ENCODE measurements at places on chromosomes 11 and 22.

DNA sequence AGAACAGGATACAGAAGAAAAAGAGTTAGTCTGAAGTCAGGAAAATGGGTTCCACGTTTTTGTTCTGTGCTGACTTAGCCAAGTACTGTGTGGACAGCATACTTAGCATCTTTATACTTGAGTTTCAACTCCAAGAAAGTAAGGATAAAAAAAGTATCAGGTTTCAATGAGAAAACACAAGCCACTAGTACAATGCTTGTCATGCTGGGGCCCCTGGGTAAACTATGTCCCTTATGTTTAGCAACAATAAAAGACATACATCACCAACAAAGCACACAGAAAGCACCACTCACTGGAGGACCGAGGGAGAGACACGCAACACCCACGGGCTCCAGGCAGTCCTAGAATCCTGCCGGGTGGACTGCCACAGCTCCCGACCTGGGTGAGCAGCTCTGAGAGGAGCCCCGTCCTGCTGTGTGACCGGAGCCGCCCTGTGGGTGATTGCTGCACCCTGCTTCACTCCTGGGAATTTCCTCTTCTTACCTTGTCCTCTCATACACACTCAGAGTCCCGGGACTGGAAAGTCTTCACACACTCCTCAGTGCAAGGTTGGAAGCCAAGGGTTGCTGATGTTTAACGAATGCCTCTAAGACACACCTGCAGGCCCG, 890.5 kb downstream of the BRD1 start:
- DNase-seq = no peak

GRCh38 chr11:79219186-79220045, 221.4 kb downstream of the TENM4 start:
- DNase-seq = no peak

GRCh38 chr11:3970108-3970507, 114.6 kb downstream of the STIM1 start:
- DNase-seq = no peak

DNA sequence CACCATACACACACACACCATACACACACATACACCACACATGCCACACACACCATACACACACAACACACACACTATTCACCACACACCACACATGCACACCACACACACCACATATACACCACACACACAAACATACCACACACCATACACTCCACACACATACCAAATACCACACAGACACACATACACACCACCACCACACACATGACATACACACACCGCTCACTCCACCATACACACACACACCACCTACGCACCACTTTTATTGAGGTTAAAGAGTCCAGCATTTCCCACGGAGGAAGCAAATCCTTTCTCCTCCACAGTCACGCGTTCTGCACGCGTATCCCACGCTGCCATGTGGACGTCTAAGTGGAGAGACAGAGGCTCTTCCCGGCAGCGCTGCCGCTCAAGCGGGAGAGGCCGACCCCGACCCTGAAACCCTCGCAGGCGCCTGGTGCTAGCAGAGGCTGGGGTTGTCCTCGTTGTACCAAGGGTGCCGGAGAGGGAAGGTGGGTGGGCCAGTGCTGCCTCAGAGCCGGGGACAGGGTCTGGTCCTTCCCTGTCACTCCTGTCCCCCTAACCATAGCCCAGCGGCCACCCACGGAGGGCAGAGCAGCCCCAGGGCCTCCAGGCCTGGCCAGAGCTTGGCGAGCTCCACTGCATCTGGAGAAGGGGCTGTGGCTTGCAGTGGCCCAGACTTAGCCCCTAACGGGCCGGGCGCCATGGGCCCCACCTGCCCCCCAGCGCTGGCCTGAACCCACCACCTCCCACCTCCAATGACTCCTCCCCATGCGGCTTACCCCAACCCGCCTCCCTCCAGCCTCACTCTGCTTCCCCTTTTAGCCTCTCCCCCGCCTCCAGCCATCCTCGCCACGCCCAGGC, 1495.0 kb downstream of the BRD1 start:
- DNase-seq = no peak

- no peak for DNase-seq
These were observed 245.3 kb downstream of the FAM76B start for GRCh38 chr11:95544095-95544856.

DNA sequence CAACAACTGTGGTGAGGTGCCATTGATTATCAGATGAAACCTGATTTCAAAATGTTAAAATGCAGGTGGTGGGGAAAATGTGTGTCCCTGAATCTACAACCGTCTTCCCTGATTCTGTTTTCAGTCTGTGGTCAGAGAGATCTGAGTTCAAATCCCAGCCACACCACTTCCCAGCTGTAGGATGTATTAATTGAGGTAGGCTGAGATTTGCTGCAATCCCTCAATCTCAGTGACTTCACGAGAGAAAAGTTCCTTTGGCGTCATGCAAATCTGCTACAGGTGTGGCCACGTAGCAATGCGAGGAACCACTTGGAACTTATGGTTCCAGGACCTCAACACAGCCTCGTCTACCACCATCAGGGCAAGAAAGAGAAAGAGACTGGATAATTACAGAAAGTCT, 56.2 kb downstream of the BCL2L13 start:
- no peak for DNase-seq

DNA sequence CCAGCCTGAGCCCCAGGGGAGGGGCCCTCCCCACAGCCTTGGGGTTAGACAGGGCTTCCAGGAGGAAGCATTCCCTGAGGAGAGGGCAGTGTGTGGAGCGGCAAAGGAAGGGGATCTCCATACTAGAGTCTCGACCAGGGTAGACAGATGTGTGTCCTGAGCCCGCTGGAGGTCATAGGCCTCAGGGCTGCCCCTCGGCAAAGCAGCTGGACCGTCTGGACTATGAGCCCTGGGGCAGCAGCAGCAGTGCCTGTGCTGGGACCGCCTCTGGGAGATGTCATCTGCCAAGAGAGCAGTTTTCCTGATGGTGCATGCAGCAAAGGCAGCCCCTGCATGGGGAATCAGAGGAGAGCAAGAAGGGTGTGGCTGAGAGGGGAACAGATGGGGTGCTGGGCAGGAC, 20.8 kb upstream of the TCF20 start:
- DNase-seq = no peak

DNA sequence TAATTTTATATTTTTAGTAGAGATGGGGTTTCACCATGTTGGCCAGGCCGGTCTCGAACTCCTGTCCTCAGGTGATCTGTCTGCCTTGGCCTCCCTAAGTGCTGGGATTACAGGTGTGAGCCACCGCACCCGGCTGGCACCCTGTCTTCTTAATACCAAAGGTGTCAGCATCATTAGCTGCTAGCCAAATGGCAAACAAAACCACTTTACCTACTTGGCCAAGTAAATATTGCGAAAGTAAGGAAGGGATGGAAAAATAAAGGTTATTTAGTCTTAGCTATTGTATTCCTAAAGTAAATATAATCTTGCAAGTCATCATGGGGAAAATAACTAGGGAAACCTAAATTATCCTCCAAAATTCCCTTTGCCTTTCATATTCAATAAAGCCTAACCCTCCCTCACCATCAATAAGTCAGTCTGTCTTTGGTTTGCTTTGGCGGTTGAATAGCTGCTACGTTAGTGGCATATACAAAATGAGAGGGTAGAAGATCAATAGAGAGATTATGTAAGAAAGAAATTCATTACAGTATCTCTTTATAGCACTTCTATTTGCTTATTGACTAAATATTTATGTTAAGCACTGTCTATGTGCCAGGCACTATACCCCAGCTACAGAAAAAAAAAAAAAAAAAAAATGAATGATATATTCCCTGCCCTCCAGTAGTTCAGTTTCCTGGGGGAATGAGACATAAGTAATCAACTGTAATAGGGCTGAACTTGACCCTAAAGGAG, 40.2 kb upstream of the CFAP300 start:
- DNase-seq = no peak

GRCh38 chr11:88617226-88617625, 279.7 kb upstream of the CTSC start:
- no peak for DNase-seq

- DNase-seq = no peak
These were observed 1.4 kb upstream of the CSF2RB start for GRCh38 chr22:36911887-36912661.
